ENCODE measurements at places on chromosomes 11 and 22.

GRCh38 chr11:108239076-108239475 lies 16.2 kb downstream of the ATM start:
- DNase-seq = peak; percentile 81

DNA sequence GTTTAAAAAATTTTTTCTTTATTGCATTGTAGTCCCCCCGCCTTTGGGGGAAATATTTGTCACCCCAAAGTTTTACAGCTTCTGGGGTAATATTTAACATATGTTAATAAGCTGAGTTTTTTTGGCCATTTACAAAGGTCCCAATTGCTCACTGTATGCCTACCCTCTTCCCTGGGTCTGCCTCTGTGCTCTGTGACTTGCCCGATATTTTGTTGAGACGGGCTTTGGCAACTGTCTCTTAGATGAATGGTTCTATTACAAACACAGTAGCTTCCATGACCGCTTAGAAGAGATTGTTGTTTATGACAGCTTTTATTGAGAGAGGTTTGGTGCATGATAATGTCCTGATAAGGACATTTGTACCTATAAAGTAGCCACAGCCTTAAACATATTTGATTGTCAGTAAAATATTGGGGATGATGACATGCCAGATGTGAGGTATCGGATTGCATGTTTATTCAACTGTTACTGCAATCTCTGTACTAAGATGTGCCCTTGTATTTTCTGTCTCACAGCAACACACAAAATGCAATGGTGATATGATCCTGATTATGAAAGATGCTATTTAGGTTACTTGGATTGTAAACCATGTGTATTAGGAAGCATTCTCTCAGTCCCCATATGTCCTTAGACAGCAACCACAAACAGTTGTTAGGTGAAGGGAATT lies 103.1 kb downstream of the TEAD1 start:
- no peak for DNase-seq

DNA sequence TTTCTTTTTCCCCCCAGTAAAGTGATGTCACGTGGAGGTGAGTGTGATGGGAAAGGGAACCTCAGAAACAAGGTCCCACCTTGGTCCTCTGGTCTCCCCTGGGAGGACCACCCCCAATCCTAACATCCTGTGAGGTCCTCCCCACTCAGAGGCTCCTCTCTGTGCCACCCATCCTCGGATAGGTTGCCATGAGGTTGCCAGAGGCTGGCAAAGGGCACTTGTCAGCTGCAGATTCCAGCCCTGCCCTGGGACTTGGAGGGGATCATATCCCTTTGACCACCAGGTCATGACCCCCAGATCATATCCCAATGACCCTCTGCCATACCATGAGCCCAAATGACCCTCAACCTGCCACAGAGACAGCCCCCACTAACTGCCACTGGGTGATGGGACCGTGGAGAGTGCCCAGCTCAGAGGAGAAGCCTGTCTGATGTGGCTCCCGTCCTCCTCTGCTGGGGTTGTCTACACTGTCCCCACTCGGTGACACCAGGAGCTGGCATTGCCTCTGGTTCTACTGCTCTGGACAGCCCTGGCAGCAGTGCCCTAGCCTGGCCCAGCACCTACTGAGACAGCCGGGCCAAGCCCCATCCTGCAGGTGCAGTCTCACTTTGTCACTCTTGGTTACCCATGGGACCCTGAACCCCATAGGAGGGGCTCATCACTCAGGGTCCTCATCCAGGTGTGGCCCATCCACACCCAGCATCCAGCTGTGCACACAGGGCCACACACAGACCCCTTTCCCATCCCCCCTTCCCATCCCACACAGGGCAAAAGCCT lies 90.2 kb upstream of the KCNQ1OT1 start:
- no peak for DNase-seq

- no peak for DNase-seq
Measured at GRCh38 chr22:29772170-29772641, 5.0 kb downstream of the UQCR10 start.

GRCh38 chr11:120523196-120523595 lies 11.6 kb downstream of the GRIK4 start:
- no peak for DNase-seq

- DNase-seq = no peak
Measured at GRCh38 chr22:17303441-17303839, 65.8 kb upstream of the CECR2 start.

GRCh38 chr22:36291831-36292740 lies 39.2 kb downstream of the APOL1 start:
- DNase-seq = no peak

DNA sequence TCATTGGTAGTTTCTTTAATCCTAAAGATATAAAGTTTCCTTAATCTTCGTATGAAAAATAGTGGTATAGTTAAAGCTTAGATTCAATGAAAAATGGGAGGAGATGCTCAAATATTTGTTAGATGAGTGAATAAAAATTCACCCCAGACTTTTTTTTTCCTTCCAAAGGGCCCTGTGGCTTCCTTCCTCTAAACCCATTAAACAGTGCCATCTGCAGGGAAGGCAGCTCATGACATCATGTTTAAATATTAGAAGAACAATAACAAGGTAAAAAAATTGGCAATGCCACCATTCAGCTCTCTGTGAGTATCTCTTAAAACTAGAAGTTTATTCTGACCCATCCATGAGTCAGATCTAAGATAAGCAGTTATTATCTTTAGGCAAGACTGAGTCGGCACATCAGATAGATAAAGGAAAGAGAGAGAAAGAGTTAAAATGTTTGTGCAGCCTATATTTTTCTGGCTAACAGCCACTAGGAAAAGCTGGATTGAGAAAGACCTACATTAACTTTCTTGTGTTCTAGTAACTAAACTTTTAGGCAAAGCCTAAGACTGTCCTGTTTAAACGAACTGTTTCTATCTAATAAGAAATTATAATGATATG lies 19.1 kb upstream of the OOSP1 start:
- DNase-seq = peak; percentile 33

DNA sequence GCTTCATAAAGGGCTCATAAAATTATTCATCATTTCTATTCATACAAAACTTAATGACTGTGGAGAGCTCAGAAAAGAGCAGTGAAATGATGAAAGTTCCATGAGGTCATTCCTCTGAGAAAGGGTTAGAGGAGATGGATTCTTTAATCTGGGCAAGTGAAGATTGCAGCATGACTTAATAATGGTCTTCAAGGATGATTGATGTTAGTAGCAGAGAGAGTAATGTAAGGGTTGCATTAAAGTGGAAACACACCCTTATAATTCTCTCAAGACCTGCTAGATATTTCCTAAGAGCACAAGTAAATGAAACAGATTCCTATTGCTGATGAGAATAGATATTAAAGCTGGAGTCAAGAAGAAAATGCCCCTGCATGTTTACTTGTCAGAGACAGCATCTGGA lies 711.6 kb upstream of the ANO5 start:
- DNase-seq = no peak

GRCh38 chr11:128448200-128448886 lies 139.0 kb downstream of the ETS1 start:
- no peak for DNase-seq

DNA sequence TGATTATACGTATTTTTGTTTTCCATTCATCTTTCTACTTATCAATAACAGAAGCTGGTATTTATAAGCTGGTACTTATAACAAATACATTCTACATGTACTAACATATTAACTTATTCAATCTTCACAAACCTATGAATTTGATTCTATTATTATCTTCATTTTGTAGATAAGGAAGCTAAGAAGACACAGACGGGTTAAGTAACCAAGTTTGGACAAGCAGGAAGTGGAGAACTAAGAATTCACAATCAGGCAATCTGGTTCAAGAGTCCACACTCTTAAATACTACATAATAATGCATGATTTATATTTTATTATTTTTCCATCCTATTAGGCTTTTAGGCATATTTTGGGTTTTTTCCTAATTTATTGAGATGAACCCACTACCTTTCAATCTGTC lies 25.0 kb downstream of the FCHSD2 start:
- no peak for DNase-seq

DNA sequence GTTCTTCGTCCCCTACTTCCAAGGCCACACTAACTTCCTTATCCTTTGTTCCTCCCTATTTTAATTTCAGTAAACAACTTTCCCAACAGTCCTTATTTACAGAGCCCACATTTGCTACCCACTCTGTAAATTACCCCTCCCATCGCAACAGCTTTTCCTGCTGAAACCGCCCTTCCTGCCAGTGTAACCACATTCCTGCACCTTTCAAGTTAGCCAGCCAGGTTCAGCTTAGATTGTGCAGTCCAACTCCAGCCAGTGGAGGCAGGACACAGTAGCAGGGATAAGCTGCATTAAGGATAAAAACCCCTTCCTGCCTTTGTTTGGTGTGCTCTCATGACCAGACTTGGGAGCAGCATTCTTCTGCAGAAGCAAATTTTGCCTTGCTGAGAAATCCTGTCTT lies 768.3 kb upstream of the ARHGAP42 start:
- DNase-seq = no peak

- DNase-seq = no peak
Measured at GRCh38 chr22:36143066-36143815, 17.3 kb downstream of the APOL3 start.

GRCh38 chr11:120065876-120066275 lies 72.0 kb downstream of the TRIM29 start:
- DNase-seq = no peak

- DNase-seq = no peak
Measured at GRCh38 chr11:117478126-117478860, 150.6 kb downstream of the CEP164 start.

GRCh38 chr22:39360242-39360641 lies 10.5 kb downstream of the SYNGR1 start:
- DNase-seq = no peak

DNA sequence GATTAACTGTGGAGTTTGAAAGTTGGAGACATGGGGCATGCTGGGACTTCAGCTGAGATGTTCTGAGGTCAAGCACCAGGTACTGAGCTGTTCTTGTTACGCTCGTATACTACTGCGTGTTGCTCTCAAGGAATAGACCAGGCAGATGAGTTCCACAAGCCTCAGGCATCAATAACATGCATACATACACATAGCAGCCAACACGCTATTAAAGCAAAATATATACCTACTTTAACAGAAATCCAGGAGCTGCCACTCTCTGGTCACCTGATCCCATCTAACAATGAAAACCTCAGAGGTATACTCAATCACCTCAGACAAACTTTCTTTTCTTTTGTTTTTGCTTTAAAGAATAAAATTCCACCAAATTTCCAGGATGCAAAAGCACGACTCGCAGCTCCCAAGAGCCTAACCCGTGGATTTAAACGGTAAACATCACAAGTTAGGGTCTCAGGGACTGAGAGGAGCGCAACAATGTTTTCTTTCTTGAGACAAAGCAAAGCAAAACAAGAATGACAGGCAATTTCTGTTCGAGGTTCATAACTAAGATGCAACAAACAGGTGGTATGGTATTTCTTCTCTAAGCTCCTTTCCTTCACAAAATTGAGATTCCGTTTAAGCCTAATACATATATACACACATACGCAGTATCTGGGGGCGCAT lies 16.5 kb downstream of the BLID start:
- DNase-seq = no peak

- DNase-seq = no peak
Measured at GRCh38 chr11:32309530-32310213, 125.7 kb downstream of the WT1 start.

GRCh38 chr22:25351631-25352293 lies 132.3 kb downstream of the CRYBB2 start:
- DNase-seq = no peak

DNA sequence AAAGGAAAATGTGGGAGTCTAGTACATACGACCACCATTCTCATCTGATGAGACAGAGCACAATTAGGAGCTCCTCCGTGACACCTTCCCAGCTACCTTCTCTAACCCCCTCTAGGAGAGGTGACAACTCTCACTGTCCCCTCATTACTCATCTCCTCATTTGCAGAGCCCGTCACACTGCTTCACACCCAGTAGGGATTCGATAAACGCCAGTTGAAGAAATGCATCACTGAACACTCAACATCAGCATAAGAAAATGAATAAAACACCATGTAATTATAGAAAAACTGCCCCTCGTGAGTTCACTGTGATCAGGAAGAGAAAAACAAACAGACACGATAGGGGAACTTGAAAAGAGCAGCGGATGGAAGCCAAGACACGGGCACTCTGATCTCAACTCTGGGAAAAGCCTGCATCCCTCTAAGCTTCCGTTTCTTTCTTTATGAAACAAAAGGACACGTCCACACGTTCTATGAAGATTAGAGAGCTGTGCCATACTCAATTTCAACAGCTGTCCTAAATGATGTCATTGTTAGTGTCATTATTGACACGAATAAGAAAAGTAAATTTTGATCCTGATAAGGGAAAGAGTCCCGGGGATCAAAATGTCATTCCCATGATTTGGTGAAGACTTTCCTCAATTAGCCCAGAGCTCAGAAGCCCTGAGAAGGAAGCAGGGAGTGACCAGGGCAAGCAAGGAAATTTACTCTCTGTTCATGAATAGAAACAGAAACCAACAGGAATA lies 356.9 kb downstream of the LARGE1 start:
- no peak for DNase-seq

DNA sequence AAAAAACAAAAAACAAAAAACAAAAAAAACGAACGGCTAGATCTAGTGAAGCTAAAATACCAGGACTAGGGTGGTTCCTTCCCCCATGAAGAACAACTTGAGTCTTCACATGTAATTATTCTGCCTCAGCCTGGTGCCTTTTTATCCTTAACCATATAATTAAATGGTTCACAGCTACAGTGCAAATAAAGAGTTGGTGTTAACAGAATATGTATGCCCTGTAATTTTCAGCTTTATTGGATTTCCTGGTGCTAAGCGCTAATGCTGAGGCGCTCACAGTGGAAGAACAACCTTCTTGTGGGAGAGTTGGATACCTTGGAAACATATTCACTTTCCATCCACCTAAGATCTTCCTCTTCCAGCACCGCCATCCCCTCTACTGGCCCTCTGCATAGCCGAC lies 158.5 kb upstream of the SORL1-AS1 start:
- no peak for DNase-seq

- DNase-seq = no peak
Measured at GRCh38 chr22:23888615-23889401, 5.4 kb upstream of the MIF start.

GRCh38 chr22:43897751-43898261 lies 6.0 kb upstream of the PNPLA5 start:
- no peak for DNase-seq

- DNase-seq = peak; percentile 57
Measured at GRCh38 chr22:30104501-30105156, 24.4 kb downstream of the HORMAD2 start.

GRCh38 chr11:126132319-126132718 lies 69.7 kb upstream of the CDON start:
- no peak for DNase-seq

- no peak for DNase-seq
Measured at GRCh38 chr11:29306527-29306926, 710.3 kb downstream of the KCNA4 start.

- no peak for DNase-seq
Measured at GRCh38 chr22:44658311-44658953, 43.6 kb upstream of the PRR5 start.

DNA sequence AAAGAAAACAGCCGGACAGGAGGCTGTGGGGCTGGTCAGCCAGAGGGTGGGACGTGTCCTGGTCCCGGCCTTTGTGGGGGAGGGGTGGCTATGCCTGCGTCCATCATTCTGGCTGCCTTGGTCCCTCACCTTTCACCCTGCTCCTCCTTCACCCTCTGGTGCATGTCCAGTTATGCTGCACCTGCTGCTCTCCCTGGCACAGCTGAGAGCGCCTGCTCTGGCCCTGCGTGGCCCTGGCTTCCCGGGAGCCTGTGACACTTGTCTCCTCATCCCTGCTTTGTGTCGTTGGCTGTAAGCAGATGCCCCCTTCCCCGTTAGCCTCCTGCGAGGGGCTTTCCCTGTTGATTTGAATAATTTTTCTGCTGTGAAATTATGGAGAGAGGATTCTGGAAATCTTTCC lies 16.6 kb downstream of the PHRF1 start:
- no peak for DNase-seq

GRCh38 chr11:34846467-34846866 lies 69.7 kb downstream of the APIP start:
- no peak for DNase-seq

GRCh38 chr11:94795476-94796189 lies 27.5 kb downstream of the AMOTL1 start:
- no peak for DNase-seq
